Effector CD8-positive, alpha-beta T cell (primary cell): ENCODE measurements at places on chromosomes 5 and 9.

DNA sequence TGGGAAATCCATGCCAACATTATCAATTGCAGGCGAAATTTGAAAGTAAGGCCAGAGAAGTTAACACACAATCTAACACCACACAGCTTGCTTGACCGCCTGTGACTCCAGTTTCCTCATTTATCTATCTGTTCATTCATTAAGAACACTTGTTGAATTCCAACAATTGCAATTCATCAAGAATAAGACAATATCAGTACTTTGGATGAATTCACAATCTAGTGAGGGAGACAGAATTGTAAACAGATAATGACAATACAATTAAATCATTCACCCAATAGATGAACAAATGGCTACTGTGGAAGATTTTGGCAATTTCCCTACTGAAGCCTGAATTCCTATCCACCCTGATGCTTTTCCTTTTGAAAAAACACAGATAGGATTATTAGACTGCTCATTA lies 181.6 kb downstream of the TRIM36 start:
- no peak for DNase-seq

DNA sequence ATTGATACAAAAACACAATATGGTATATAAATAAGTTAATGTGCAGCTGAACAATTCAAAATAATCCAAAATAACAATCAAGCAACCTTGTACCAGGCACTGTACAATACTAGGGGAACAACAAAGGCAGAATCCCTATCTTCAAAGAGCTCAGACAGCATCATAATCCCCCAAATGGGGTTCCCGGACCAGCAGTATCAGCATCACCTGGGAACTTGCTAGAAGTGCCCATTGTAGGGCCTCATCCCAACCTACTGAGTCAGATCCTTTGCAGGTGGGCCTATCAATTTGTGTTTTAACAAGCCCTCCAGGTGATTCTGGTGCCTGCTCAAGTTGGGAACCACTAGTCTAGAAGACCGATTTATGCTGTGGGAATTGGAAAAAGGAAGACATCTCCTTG lies 27.1 kb downstream of the SLIT3 start:
- no peak for DNase-seq

- DNase-seq = no peak
Observed at GRCh38 chr9:99999797-100000196, 93.3 kb downstream of the STX17 start.

GRCh38 chr5:139402561-139403158 lies 1.2 kb downstream of the SPATA24 start:
- DNase-seq = no peak

GRCh38 chr5:65113771-65114170 lies 345.0 kb downstream of the CWC27 start:
- no peak for DNase-seq

DNA sequence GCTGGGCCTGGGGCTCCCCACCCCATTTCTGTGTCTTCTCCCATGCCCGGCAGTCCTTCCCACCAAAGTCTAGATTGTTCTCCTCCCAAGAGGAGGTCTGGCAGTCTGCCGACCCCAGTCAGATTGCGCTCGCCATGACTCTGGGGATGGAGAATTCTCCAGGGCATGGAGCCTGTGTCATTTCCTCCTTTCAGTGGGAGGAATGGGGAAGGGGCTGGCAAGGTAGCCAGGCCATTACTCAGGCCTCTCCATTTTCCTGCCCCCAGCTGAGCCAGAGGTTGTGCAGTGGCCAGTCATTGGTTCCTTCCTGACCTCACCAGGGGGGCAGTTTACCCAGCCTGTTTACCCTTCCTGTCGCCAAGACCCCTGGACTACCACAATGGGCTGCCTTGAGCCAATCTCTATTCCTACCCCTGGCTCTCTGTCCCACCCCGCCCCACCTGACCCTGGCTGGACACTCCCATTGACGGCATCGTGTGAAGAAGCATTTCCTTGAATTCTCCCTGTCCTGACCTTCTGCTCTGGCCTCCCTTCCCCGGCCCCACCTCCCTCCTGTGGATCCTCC lies 628 bp downstream of the SYNPO start:
- DNase-seq = no peak

- DNase-seq = no peak
Observed at GRCh38 chr5:19497229-19497815, 490.7 kb downstream of the CDH18 start.

DNA sequence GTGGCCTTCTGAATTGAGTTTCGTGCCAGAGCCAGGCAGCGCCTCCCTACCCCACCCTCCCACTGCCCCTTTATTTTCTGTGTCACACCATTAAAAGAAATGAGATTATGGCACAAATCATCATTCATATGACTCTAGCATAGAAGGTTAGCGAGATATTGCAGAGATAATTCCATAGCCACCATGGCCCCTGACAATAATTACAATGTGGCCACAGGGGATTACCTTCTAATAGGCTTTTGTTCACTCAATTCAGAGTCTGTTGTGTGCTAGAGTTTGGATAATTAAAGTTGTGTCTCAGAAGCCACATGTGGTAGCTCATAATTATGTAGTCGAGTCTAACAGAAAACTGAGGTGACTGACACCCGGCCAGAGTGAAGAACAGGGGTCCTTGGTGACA lies 428.1 kb downstream of the ARHGEF28 start:
- no peak for DNase-seq

- no peak for DNase-seq
Observed at GRCh38 chr9:33170464-33171415, 3.6 kb upstream of the B4GALT1 start.
